ENCODE measurements at places on chromosomes 16 and 17. TPM values are rescaled to one million over a fixed set of nuclear protein-coding genes. Genes with fewer than 3 reads are reported as not detected.
A peak's percentile ranks its signal among the peaks of the same experiment; 100 is the strongest.

JUP gene
- total RNA-seq = 0.27 TPM

CREBBP gene
- total RNA-seq = 29.9 TPM

TNFRSF17 gene
- total RNA-seq = not detected

ABCC12 gene
- total RNA-seq = not detected

CDK3 gene
- total RNA-seq = 3.1 TPM

ETV4 gene
- total RNA-seq = 1.4 TPM

RTN4RL1 gene
- total RNA-seq = 0.14 TPM

GAST gene
- total RNA-seq = not detected

DNA sequence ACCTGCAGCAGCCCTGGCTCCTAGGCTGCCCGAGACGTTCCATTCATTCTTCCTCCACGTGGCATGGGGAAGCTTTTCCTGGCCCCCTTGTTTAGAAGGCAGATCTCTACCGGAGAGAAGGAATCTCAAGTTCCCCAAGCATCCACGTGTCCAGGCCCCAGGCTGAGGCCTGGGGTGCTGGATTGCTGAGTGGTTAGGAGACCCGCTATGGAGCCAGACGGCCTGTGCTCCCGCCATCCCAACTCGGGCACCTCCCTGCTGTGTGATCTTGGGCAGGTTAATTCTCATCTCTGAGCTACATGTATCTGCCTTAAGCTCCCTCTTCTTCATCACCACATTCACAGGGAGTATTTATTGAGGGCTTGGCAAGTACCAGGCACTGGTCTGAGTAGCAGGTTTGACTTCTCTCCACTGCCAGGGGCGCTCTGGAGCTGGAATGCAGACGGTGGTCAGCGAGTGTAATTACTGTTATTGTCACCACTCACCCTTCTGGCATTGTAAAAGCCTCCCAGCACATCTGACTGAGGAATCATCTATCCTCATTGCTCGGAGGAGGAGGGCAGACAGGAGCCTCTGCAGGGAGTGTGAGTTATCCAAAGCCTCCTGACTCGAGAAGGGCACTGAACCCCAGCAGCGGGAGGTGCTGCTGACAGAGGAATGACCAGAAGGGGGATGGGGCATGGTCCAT, 1.1 kb upstream of the ADGRG1 start:
- no peak overlapping the region for H3K4me3 ChIP-seq
- H3K27me3 ChIP-seq = peaks cover 29% of the 10 kb centered on the region
- H3K4me1 ChIP-seq = peaks cover 12% of the 10 kb centered on the region
- no peaks in the 10 kb centered on the region for H3K36me3 ChIP-seq
- DNase-seq = no peak

- no peak overlapping the region for H3K27ac ChIP-seq
- no peak overlapping the region for H3K4me3 ChIP-seq
Observed at GRCh38 chr17:31428512-31428911, 37.0 kb downstream of the RAB11FIP4 start.

GRCh38 chr17:2192367-2193057, 111.1 kb downstream of the SMG6 start:
- H3K4me3 ChIP-seq = no peak overlapping the region
- peaks cover 8% of the 10 kb centered on the region for H3K36me3 ChIP-seq
- peaks cover 54% of the 10 kb centered on the region for H3K4me1 ChIP-seq
- peak; percentile 69 for DNase-seq
- no peaks in the 10 kb centered on the region for H3K27me3 ChIP-seq
- peak overlapping the region; percentile 59 for H3K27ac ChIP-seq

GRCh38 chr16:46715769-46716305, 26.4 kb downstream of the ORC6 start:
- no peak overlapping the region for H3K4me3 ChIP-seq
- H3K27ac ChIP-seq = no peak overlapping the region
- no peaks in the 10 kb centered on the region for H3K36me3 ChIP-seq
- DNase-seq = no peak

- H3K36me3 ChIP-seq = no peaks in the 10 kb centered on the region
- no peak overlapping the region for H3K4me3 ChIP-seq
- DNase-seq = no peak
- H3K4me1 ChIP-seq = no peaks in the 10 kb centered on the region
Observed at GRCh38 chr16:73289232-73289631, 241.3 kb upstream of the ZFHX3 start.

DNA sequence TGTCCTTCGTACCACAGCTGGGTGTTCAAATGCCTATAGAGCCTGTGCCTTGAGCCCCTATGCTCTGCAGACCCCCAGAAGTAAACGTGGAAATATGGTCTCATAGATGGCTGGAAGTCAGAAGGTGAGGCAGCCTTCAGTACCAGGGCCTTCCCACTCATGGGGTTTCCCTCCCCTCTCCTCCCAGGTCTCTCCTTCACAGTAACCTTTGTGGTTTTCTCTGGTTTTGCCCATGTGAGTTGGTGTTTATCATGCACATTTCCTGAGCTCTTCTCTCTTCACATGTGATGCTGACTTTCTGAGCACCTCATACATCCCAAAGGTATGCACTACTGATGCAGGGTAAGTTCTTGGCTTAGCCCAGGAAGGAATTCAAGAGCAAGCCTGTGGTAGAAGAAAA, 35.4 kb downstream of the TMEM114 start:
- H3K36me3 ChIP-seq = no peaks in the 10 kb centered on the region
- DNase-seq = no peak
- no peaks in the 10 kb centered on the region for H3K4me1 ChIP-seq

GRCh38 chr17:66702106-66702936, 132.6 kb upstream of the CACNG5 start:
- H3K4me3 ChIP-seq = no peak overlapping the region
- no peak for DNase-seq
- peaks cover 25% of the 10 kb centered on the region for H3K36me3 ChIP-seq
- no peaks in the 10 kb centered on the region for H3K27me3 ChIP-seq
